ENCODE measurements at places on chromosomes 4 and X.

DNA sequence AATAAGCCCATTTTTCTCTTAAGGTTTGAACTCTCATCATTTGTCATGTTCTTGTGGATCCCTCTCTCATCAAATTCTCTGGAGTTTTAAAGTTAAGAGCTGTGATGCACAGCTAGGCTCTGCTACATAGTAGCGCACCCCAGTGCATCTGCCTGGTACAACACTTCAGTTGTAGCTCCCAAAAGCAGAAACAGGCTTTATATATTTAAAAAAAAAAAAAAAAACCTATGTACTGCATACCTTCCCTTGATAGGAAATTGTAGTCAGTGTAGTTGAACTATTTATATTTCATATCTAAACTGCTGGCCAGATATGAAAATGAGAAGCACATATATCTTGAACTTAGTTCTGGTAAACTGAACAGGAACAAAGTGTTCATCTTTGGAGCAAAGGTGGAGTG lies 131.4 kb downstream of the KLHL13 start:
- DNase-seq, result no peak

GRCh38 chr4:180717451-180718033 lies 1525.7 kb upstream of the TENM3 start:
- DNase-seq, result no peak

GRCh38 chrX:93422693-93423092 lies 250.7 kb downstream of the NAP1L3 start:
- DNase-seq, result no peak

GRCh38 chr4:149203256-149204001 lies 612.2 kb downstream of the IQCM start:
- DNase-seq, result peak; percentile 45

DNA sequence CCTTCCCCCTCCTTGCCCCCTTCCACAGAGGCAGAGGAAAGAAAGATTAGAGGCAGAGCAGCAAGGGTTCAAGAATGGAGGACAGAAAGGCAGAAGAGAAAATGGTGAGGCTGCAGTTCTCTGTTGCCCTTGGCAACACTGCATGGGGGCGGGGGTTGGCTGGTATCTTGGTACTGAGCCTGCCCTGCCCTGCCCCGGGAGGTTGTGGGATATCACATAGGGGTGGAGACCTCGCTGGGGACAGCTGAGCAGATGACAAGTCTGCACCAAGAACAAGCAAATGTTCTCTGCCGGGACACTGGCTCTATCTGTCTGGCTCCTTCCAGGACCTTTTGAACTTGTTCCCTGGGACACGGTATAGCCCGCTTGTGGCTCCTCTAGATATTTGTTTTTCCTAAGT lies 39.8 kb downstream of the NHS start:
- DNase-seq, result no peak
